ENCODE measurements at places on chromosomes 13 and 19. TPM values are rescaled to one million over a fixed set of nuclear protein-coding genes. Genes with fewer than 3 reads are reported as not detected.

- H3K4me3 ChIP-seq, result no peak overlapping the region
- no peaks in the 10 kb centered on the region for H3K36me3 ChIP-seq
- no peaks in the 10 kb centered on the region for H3K27me3 ChIP-seq
- H3K4me1 ChIP-seq, result peaks cover 10% of the 10 kb centered on the region
These were observed 27.8 kb downstream of the MBNL2 start for GRCh38 chr13:97249796-97250495.

- no peaks in the 10 kb centered on the region for H3K36me3 ChIP-seq
- no peak for DNase-seq
- H3K27me3 ChIP-seq, result peaks cover 2% of the 10 kb centered on the region
- H3K4me1 ChIP-seq, result no peaks in the 10 kb centered on the region
- no peak overlapping the region for H3K27ac ChIP-seq
- no peak overlapping the region for H3K4me3 ChIP-seq
These were observed 79.2 kb upstream of the LRCH1 start for GRCh38 chr13:46473806-46474205.

DNA sequence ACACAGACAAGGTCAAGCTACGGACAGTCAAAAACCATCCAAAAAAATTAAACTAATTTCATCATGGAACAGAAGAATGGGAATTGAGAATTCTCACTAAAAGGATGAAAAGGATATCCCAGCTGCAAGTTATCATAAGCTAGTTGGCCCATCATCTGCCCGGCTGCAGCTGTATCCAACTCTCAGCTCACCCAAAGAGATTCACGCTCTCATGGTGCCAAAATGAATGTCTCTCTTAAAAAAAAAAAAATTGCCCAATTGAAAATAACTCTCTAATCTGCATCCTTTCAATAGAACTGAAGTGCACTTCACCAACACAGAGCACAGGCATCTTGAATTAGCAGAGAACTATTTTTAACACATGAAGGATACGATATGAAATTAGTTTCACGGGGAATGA, 20.0 kb downstream of the ENOX1 start:
- no peak for DNase-seq
- H3K4me3 ChIP-seq, result no peak overlapping the region
- H3K4me1 ChIP-seq, result no peaks in the 10 kb centered on the region
- peaks cover 14% of the 10 kb centered on the region for H3K27me3 ChIP-seq

DNA sequence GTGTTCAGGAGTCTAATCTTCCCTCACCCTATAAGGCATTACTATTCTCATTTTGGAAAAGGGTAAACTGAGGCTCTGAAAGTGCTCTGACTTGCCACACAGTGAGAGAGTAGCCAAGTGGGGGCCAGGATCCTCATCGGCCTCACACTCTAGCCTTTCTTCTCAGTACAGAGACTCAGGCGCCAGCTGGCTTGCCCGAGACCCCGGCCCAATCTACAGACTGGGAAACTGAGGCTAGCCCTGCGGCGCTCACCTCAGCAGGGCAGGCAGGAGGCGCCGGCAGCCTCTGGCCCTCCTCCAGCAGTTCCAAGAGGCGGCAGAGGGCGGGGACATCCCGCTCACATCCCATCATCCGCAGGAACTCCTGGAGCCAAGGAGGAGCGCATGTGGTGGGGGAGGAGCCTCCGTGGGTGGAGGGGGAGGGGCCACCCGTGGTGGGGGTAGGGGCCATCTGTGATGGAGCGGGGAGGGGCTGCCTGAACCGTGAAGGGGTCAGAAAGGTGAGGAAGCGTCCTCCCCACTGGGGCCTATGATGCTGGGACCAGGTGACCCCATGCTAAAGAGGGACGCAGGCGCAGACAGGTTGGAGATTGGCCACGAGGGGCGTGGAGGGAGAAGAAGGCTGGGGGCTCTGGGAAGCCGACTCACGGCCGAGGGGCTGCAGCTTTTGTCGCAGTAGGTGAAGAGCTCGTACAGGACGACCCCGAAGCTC, 8.7 kb upstream of the INSL3 start:
- H3K27me3 ChIP-seq, result no peaks in the 10 kb centered on the region
- DNase-seq, result no peak
- peaks cover 14% of the 10 kb centered on the region for H3K4me1 ChIP-seq
- peaks cover 14% of the 10 kb centered on the region for H3K36me3 ChIP-seq

DNA sequence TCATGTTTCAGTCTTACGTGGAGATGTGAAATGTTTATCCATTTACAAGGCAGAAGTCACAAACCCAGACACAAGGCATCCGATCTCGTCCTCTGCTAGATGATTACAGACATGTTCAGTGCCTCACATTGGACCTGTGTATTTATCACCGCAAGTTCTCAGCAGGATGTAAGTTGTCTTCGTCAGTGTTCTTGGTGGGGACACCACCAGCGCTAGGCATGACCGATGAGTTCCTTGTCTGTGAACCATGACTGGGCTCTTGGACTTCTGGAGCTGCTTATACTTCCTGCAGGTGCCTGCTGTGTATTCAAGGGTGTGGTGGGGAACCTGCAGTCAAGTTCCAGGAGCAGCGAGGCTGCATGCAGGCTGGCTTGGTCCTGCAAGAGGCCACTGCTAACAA, 105.4 kb downstream of the URI1 start:
- DNase-seq, result no peak
- no peaks in the 10 kb centered on the region for H3K36me3 ChIP-seq
- H3K4me3 ChIP-seq, result no peak overlapping the region
- H3K27ac ChIP-seq, result no peak overlapping the region
- H3K4me1 ChIP-seq, result peaks cover 3% of the 10 kb centered on the region
- no peaks in the 10 kb centered on the region for H3K27me3 ChIP-seq

GRCh38 chr19:4914736-4915501, 5.6 kb downstream of the UHRF1 start:
- H3K36me3 ChIP-seq, result peaks cover 13% of the 10 kb centered on the region
- DNase-seq, result peak; percentile 77
- H3K27ac ChIP-seq, result peak overlapping the region; percentile 97
- H3K27me3 ChIP-seq, result no peaks in the 10 kb centered on the region

GRCh38 chr13:90683711-90684131, 663.8 kb upstream of the MIR17HG start:
- no peaks in the 10 kb centered on the region for H3K4me1 ChIP-seq
- no peak overlapping the region for H3K4me3 ChIP-seq
- H3K27me3 ChIP-seq, result no peaks in the 10 kb centered on the region
- H3K36me3 ChIP-seq, result no peaks in the 10 kb centered on the region
- no peak overlapping the region for H3K27ac ChIP-seq
- DNase-seq, result no peak

- peak; percentile 63 for DNase-seq
- H3K27me3 ChIP-seq, result no peaks in the 10 kb centered on the region
- no peak overlapping the region for H3K4me3 ChIP-seq
- H3K36me3 ChIP-seq, result peaks cover 10% of the 10 kb centered on the region
- H3K27ac ChIP-seq, result no peak overlapping the region
These were observed 55.0 kb upstream of the EEF1AKMT1 start for GRCh38 chr13:20828539-20829364.

DNA sequence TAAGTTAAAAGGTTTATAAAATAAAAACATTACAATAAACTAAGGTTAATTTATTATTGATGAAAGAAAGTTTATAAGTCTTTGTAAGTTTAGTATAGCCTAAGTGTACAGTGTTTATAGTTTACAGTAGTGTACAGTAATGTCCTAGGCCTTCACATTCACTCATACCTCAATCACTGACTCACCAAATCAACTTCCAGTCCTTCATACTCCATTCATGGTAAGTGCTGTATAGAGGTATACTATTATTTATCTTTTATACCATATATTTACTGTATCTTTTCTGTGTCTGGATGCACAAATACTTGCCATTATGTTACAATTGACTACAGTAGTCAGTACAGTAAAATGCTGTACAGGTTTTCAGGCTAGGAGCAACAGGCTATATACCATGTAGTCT, 490.0 kb downstream of the GPC6 start:
- H3K27me3 ChIP-seq, result no peaks in the 10 kb centered on the region
- H3K27ac ChIP-seq, result no peak overlapping the region
- H3K4me1 ChIP-seq, result no peaks in the 10 kb centered on the region
- DNase-seq, result no peak

GRCh38 chr13:114004420-114005205, 30.7 kb upstream of the C13orf46 start:
- H3K27me3 ChIP-seq, result no peaks in the 10 kb centered on the region
- DNase-seq, result peak; percentile 37
- no peak overlapping the region for H3K4me3 ChIP-seq

DNA sequence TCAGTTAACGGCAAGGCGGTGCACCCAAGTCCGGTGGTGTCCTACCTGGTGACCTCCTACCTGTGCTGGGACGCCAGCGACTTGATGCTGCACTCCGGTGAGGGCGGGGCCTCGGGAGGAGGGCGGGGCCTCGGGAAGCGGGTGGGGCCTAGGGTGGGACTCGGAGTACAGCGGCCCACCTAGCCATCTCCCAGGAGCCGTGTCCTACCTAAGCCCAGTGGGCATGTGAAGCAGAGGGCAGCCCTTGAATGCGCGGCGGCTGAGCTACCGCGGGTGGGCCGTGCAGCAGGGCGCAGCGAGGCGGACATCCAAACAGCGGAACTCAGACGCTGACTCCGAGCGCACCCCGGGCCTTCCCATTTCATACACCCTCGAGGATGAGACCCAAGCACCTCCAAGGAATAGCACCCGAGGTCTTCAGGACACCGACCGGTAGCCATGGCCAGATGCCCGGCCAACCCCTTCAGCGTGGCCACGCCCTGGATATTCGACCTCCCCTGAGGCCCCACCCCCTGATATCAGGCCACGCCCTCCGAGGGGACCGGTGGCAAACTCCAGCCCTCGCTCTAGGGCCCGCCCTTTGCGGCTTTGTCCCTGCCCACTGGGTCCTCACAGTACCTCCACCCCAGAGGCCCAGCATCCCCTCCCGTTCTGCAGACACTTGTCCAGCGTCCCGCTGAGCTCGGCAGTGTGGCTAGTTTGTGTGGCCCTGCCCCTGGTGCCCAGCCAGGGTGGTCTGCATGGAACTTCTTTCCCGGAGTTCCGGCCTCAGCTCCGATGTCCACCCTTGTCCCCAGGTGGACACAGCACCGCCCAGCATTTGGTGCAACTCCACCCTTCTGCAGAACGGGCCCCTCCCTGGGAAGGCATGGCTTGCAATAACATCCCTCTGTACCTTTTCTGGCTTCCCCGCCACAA, 5.4 kb downstream of the KLK1 start:
- H3K36me3 ChIP-seq, result no peaks in the 10 kb centered on the region
- H3K27ac ChIP-seq, result no peak overlapping the region
- no peak for DNase-seq

PALM3 gene
- total RNA-seq, result not detected

YIF1B gene
- total RNA-seq, result 59.2 TPM

KASH5 gene
- total RNA-seq, result not detected

CGB5 gene
- total RNA-seq, result not detected

EXOC3L2 gene
- not detected for total RNA-seq

MTUS2 gene
- total RNA-seq, result not detected

ZNF304 gene
- 4.7 TPM for total RNA-seq

Measured in natural killer cell treated with Interleukin-12 subunit alpha and Interleukin-12 subunit beta and Interleukin-15 and Interleukin-18, amount 100 ng/mL, for 72 hours (primary cell).